ENCODE measurements at places on chromosomes 2 and 18.

GRCh38 chr2:203675086-203675485, 31.4 kb upstream of the CD28 start:
- DNase-seq, result no peak

DNA sequence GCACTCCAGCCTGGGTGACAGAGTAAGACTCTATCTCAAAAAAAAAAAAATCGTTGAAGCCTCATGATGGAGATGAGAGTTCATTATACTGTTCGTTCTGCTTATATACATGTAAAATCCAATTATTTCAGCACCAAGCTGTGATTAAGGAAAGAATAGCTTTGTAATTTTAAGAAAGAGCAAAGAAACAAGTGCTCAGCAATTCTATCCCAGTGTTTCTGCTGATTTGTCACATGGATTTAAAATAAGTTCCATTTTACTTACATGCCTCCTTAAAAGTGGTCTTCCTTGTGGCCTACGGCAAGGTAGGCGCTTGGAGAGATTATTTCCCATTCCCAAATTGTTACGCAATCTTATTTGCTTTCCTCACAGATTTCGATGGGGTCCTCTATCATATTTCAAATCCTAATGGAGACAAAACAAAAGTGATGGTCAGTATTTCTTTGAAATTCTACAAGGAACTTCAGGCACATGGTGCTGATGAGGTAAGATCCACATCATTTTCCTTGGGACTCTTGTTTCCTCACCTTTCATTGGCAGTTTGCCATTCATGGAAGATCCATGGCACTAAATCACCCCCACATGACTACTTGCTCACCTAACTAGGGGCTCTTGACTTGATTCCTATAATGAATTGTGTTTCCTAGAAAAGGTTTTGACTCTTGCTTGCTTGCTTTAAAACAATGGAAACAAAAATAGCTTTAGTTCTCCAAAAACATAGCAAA, 11.5 kb downstream of the ARPC2 start:
- no peak for DNase-seq

- no peak for DNase-seq
Observed at GRCh38 chr2:179691235-179691634, 170.2 kb downstream of the ZNF385B start.

- no peak for DNase-seq
Observed at GRCh38 chr18:72826736-72827135, 41.1 kb downstream of the NETO1 start.

- peak; percentile 97 for DNase-seq
Observed at GRCh38 chr18:49849331-49850217, 36.2 kb upstream of the ACAA2 start.

- no peak for DNase-seq
Observed at GRCh38 chr2:232447638-232448303, 8.2 kb upstream of the ALPI start.

GRCh38 chr18:71324356-71324755, 1035.5 kb downstream of the SOCS6 start:
- no peak for DNase-seq

GRCh38 chr18:67408240-67408639, 108.3 kb downstream of the DSEL start:
- no peak for DNase-seq

DNA sequence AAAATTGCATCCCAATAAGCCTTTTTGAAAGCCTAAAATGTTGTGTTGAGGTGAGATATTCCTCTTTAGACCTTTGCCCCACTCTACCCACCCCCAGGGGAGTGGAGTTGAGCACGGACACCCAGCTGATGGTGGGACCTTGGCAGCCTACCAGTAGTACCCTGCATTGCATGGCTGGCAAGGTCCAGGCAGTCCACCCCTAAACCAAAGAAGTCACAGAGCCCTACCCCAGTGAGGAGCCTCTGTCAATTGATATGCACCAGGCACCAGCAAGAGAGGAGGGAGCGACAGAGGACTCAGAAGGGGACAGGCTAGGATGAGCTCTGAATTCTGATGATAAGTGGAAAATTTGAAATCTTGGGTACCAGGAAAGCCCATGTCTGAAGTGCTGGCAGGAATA, 38.6 kb downstream of the MARCO start:
- DNase-seq, result no peak

GRCh38 chr2:240404174-240404852, 31.1 kb upstream of the GPC1 start:
- DNase-seq, result no peak

DNA sequence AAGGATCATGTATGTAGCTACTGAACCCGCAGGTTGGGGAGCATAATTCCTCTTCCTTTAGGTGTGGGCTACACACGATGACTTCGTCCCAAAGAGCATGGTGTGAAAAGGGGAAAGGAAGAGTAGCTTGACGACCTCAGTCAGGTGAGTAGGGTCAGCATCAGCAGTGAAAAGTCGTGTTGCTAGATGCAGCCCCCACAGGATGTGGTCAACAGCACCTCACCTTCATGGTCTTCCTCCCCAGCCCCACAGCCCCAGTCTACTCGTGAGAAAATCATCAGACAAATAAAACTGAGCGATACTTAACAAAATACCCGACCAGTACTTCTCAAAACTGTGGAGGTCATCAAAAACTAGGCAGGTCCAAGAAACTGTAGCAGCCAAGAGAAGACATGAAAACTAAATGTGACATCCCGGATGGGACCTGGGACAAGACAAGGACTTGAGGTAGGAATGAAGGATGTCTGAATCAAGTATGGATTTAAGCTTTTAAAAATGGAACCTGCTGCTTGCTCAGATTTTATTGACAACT, 77.5 kb upstream of the NFATC1 start:
- no peak for DNase-seq

- DNase-seq, result no peak
Observed at GRCh38 chr18:12281861-12282260, 26.2 kb upstream of the TUBB6 start.

DNA sequence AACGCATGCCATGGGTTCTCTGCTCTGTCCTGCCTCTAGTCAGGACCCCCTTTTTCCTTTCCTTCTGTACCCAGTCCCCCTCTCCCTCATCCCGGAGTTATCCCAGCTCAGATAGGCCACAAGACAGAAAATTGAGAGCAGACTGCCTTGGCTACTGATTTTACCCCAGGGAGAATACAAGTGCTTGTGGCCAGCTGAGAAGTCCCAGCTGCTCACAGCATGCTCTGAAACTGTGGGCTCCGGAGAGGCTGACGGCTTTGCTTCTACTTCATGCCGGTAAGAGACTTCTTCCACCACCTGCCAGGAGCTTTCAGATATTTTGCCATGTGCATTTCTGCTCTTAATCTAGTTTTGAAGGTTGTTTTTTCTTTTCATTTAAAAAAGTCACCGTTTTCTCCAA, 20.0 kb upstream of the SIX2 start:
- no peak for DNase-seq

GRCh38 chr2:68465081-68465916, 1.8 kb downstream of the FBXO48 start:
- no peak for DNase-seq

GRCh38 chr2:241942416-241943208, 73.1 kb downstream of the RTP5 start:
- DNase-seq, result no peak

GRCh38 chr2:210997373-210997772, 441.0 kb downstream of the CPS1 start:
- DNase-seq, result no peak

DNA sequence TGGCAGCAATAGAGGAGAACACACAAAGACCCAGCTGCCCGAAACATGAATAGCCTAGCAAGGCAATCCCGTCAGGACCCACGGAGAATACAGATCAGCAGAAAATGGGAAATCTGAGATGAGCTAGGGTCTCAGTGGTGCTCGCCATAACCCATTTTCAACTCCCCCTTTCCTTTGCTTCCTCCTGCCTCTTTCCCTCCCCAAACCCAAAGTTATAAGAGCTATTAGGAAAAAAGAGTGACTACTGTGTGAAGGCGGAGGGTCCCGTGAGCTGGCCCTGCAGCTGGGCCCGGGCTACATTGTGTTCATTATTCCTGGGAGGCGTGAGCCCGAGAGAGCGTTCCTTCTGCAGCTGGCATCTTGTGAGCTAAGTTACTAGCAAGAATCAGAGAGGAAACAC, 118.4 kb downstream of the PID1 start:
- no peak for DNase-seq

DNA sequence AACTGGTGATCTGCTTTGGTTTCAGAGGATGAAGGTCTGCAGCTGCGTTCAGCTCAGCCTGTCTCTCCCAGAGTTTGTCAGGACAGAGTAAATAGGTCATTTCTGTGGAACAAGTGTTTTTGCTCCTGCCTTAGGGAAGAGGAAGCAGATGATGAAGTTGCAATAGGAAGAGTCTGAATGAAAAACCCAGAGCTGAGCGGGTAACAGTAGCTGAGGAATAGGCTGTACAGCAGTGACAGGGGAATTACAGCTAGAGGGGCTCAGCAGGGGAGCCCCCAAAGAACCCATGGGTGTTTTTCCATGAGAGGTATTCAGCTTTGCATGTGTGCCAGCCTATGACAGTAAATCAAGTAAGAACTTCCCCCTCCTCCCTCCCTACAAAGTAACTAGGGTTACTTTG, 10.3 kb upstream of the CYBRD1 start:
- DNase-seq, result no peak

- peak; percentile 21 for DNase-seq
Observed at GRCh38 chr2:99559075-99559662, 69.4 kb upstream of the REV1 start.

GRCh38 chr18:42018831-42019230, 63.8 kb downstream of the PIK3C3 start:
- DNase-seq, result no peak

- no peak for DNase-seq
Observed at GRCh38 chr2:67879586-67880290, 183.1 kb downstream of the C1D start.

DNA sequence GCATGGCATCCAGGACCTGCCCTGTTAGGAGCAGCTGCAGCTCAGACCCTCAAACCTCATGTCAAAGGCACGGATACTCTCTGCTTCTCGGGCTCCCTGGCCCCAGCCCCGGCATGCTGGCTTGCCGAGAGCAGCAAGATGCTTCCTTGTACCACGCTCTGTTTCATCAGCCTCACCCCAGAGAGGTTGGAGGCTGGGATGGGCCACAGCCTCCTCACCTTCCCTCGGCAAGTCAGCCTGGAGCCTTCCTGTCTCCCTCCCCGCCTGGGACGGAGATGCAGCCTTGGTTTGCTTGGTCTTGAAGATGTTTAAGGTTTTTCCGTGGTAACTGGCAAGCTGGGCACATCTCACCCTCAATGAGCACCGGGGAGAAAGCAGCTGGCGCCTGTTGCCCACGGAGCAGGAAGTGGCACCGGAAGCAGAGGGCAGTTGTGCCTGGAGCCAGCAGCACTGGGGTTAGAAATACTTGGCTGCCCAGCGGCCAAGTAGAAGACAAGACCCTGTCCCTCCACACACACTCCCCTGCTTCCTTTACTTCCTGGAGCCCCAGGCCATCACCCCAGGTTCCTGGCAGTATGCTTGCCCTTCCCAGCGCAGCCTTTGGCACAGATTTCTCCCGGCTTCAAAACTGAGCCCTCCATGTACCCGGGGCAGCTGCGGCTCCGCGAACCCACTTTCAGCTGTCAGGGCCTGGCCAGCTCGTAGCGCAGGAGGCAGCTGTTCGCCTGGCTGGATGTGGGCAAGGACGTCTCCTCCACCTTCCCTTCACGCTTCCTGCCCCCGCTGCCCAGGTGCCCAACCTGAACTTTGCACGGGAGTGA, 17.4 kb downstream of the FBLN7 start:
- no peak for DNase-seq

- DNase-seq, result no peak
Observed at GRCh38 chr2:71812736-71813135, 334.9 kb downstream of the CYP26B1 start.

DNA sequence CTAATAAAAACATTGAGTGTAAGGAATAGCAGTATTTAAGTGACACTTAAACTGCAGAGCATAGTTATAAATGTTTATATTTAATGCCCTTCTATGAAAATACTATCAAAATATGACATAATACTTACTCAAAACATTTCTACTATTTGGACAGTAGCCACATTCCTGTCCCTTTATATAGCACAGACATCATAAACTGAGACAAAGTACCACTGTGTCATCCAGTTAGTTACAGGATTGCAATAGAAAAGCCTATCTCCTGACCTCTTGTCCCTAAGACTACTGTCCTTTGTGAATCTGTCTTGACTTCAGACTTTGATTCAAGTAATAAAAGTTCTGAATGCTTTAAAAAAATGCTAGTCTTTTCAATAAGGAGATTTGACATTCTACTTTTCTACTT, 1528.5 kb upstream of the NXPH2 start:
- no peak for DNase-seq

DNA sequence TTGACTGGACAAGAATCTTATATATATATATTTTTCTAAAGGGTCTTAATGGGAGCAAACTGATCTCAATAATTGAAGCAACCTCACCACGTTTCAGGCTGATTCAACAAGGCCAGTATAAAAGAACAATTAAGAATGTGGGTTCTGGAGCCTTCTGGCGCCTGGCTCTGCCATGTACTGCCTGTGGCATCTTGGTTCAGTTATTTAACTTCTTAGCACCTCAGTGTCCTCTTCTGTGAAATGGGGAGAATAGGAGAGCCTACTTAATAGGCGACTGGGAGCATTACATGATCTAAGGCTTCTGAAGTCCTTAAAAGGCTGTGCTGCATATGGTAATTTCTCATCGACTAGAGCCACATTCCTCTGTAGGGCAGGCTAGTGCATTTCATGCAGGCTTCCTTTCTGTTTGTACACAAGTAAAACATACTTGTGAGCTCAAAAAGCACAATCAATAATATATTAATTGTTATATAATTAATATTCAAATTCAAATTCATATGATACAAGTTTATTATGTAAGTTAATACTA, 118.4 kb upstream of the LYPD1 start:
- DNase-seq, result no peak

DNA sequence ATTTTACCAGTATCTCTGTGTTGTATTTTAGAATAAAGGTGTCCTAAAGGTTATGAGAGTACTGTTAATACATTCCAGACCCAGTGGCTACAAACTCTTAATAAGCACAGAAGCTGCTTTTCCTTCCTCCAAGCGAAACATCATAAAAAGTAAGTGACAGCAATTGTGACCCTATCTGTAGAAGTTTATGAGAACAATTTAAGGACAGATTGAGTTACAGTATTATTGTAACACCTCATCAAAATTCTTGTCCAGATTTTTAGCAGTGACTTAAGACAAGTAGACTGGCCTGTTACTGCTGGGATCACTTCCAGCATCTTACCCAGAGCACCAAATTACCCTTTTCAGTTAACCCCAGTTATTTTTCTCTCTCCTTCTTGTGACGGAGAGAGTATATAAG, 154.6 kb downstream of the ERBB4 start:
- no peak for DNase-seq

DNA sequence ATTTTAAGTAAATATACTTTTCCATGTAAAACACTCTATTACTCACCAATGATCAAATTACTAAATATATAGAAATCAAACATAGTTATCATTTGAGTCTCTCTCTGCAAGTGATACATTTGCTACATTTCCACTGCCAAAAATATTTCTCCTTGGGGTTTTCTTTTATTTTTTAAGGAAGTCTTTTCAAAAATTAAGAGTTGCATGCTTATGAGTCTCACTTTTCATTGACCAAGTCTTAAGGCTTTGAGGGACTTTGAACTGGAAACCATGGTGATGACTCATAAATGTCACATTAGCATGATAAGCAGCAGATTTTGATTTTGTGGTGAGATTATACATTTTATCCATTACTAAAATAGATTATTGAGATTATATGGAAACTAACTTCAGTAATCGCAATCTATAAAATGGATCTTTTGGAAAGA, 152.9 kb downstream of the FAM124B start:
- DNase-seq, result no peak

Measured in HFF-Myc (cell line).